ENCODE measurements at places on chromosomes 5 and 9. TPM values are rescaled to one million over a fixed set of nuclear protein-coding genes. Genes with fewer than 3 reads are reported as not detected.

Gene ARHGEF37
- 9.2 TPM for total RNA-seq

Gene GABRP
- 0.33 TPM for total RNA-seq

Gene FBXL7
- 5.3 TPM for total RNA-seq

Gene RMRP
- 32,732 TPM for total RNA-seq

Gene RGMB
- total RNA-seq, result 37.2 TPM
